Pons (tissue), 1 donor: ENCODE measurements at places on chromosomes 6 and 20.

DNA sequence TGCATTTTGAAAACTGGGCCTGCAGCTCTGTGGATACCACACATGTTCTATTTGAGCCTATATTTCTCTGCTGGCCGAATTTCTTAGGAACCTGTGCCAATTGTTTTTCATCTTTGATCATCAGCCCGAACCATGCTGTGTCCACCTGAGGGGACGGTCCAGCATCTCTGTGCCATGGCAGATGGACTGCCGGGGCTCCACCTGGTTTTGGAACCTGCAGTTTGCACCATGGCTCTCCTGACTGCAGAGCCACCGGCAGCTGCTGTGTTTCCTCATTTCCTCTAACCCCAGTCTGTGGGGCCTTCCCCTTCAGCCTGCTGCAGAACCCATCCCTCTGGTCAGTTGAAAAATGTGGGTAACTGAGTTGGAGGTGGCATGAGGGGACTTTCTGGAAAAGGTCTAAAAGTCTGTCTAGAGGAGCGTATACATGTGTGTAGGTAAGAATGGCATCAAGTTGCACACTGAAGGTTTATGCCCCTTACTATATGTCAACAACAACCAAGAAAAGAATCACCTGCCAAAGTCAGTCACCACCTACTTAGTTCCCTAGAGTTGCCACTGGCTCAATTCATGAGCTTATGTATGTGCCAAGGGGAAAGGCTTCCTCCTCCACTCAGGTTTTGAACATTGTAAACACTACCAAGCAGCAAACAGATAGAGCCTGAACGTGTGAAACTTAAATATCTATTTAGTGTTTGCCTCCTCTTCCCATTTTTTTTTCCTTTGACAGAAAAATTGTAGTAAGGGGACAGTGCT is 548.2 kb downstream of the PRKN start:
- no peak for DNase-seq

DNA sequence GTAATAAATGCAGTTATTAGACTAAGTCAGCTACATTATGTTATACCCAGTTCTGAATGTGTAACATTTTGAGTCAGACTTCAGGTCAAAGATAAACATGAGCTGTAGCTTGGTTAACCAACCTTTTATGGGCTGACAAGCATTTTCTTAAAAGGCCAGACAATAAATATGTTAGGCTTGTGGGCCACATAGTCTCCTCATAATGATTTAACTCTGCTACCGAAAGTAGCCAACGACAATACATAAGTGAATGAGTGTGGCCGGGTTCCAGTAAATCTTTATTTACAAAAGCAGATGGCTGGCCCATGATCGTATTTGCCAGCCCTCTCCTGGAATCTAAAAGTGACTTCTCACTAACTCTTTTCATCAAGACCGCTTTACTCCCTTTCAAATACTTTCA is 49.9 kb downstream of the ATG5 start:
- no peak for DNase-seq

GRCh38 chr6:43989581-43990146 is 137.6 kb downstream of the MRPL14 start:
- no peak for DNase-seq

DNA sequence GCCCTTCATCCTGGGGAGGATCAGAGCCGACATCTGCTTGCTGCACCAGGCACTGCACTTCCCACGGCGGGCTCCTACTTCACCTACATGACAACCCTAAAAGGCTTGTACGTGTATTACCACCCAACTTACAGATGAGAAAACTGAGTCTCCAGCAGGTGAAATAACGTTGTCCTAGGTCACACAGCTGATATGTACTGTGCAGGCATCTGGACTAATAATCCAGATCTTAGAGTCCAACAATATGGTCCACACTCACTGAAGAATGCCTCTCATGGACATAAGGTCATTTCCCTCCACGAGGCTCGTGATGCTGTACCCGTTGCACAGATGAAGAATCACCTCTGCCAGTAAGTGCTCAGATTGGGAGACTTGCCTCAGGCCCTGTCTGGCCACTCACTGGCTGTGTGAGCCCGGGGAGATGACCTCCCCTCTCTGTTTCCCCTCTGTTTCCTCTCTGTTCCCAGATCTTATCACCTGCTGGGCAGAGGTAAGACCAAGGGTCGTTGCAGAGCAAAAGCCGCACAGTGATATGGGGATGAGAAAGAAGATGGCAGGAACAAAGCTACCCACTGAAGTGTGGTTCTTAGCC is 32.1 kb downstream of the TGM2 start:
- DNase-seq, result no peak

DNA sequence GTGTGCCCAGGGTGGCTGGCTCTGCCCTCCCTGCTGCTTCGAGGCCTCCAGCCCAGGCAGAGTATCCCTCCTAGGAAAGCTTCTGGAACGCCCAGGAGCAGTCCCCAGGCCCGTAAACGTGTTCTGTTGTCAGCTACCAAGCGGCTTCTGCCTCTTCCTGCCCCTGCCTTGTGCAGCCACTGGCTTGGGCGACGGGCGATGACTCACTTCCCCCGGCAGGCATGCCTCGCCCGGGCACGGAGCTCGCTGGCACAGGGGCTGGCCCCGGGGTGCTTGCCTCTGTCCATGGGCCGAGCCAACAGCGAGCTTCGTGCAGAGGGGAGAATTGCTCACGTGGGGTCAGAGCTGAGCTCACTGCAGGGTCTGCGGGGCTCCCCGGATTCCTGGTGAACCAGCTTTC is 86.7 kb upstream of the THBS2 start:
- DNase-seq, result no peak

GRCh38 chr6:132168961-132169360 is 217.8 kb upstream of the CCN2 start:
- no peak for DNase-seq

- no peak for DNase-seq
Measured at GRCh38 chr20:63253438-63254231, 628 bp downstream of the NKAIN4 start.
